HL-60 (cell line): ENCODE measurements at places on chromosomes 5 and 9.

DNA sequence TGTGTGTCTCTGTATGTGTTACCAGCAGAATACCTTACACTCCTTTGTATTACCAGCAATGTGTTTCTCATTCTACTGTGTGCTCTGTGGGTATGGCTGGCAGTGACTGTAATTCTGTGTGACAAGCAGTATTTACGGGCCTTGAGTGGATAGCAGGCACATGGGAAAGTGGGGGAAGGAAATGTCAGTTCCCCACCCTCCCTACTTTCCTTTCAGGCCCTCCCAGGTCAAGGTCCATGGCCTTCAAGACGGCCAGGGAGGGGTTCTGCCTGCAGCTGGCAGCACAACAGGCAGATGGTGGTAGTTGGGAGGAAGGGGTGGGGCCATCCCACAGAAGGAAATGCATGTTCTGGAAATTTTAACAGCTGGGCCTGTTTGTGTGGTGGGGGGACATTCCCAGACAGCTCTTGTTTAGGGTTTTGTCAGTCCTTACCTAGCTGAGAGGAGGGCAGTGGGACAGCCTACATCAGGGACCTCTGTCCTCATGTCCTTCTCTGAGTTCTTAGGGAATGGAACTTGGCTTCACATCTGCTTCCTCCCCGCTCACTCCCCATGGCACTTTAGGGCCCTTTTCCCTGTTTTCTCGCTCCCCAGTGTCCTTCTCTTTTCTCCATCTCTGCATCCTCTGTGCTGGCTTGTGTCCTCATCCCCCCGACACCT lies 14.6 kb upstream of the TNIP1 start:
- DNase-seq, result no peak

DNA sequence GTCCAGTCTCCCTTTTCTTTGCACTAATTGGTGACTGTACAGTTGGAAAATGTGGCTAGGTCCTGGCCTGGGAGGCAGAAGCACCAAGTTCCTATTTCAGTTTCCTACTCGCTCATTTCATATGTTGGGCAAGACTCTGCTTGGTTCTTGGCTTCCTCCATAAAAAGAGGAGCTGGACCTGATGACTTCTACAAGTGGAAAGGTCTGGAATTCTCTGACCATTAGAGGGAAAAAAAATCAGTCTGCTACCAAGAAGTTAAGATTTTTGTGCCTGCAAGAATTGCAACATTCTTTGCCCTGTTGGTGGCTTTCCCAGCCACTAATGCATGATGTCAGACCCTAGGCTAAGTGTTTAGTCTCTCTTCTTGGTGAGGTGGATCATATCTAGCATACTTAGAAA lies 91.5 kb downstream of the WDR41 start:
- no peak for DNase-seq

DNA sequence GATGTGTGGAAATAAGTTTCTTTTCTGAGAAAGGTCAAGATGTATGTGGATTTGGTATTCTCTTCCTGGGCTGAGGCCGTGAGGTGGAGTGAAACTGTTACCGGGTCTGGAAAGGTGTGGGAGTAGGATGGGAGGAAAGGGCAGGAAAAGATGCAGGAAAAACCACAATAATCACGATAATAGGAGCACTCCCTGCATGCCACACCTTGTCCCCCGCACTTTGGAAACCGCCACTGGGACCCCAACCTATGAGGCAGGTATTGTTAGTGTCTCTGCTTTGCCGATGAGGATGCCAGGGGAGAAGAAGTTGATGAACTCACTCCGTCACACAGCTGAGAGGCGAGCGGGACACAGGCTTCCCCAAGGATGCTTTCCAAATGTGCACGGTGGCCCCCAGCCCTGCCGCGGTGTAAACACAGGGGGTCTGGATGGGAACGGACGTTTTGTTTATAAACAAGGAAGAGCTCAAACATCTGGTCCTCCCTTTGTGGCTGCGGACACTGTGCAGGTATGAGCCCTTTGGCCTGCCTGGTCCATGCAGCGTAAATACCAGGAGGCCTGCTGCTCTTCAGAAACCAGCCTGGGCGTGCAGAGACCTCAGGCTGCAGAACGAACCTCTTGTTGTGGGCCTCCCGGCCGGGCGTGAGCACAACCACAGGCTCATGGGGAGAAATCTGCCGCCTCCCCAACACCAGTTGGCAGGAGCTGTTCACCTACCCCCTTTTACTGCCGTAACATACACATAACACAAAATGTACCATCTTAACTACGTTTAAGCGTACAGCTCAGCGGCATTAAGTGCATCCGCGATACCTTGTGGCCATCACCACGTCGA lies 126.7 kb downstream of the COL23A1 start:
- no peak for DNase-seq

GRCh38 chr5:117615226-117615625 lies 1040.6 kb upstream of the SEMA6A start:
- DNase-seq, result no peak

GRCh38 chr9:134686896-134687295 lies 45.3 kb downstream of the COL5A1 start:
- DNase-seq, result no peak

DNA sequence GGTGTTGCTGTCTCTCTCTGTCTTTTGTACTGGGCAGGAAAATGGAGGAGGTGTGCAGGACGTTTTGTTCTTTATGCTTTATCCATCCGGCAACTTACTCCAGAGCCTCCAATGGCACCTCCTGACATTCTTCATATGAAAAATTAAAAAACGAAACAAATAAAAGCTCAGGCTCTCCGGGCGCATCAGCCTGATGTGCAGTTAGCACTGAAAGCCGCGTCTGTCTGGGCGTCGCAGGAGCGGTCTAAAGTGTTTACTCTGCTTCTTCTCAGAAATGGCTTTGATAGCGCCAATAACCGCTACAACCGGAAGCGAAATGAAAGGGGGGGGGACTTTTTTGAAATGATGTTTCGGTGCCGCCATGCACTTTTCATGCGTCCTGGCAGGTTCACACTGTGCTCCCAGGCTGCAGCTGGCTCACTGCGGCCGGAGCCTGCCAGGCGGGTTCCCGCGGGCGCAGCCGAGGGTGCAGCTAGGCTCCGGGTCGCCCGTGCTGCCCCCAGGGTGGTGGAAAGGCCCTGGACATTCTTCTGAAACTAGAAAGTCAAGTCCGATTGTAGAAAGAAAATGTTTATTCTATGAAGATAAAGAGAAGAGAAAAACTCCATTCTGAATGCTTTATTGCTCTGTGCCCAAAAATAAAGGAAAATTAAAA lies 407.7 kb upstream of the IRX1 start:
- DNase-seq, result no peak

DNA sequence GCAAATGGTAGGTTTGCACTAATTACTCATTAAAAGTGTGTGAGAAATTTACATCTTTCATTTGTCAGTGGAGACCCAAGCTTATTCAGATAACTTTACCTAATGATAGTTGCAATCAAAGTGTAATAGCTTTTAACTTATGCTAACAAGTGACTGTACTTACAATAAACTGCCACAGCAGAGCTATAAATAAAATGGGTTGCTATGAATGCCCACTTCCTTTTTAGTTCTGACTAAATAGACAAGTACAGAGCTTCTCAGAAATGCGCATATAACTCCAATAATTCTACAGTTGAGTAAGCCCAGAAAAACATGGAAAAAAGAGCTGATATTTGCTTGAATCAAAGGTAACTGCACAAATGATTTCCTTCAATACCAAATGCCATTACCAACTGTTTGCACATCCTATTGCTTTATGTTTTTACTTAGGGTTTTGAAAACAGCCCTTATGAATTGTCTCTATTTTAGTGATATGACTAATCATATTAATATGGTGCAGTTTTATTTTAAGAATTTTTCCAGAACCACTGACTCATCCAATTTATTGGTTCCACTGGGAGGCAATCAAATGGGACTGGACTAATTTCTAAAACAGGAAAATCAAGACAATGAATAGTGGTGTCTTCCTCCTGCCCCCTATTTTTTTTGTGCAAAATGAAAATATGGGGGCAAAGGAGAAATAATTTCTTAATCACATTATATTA lies 84.1 kb downstream of the PPP2R2B start:
- no peak for DNase-seq

DNA sequence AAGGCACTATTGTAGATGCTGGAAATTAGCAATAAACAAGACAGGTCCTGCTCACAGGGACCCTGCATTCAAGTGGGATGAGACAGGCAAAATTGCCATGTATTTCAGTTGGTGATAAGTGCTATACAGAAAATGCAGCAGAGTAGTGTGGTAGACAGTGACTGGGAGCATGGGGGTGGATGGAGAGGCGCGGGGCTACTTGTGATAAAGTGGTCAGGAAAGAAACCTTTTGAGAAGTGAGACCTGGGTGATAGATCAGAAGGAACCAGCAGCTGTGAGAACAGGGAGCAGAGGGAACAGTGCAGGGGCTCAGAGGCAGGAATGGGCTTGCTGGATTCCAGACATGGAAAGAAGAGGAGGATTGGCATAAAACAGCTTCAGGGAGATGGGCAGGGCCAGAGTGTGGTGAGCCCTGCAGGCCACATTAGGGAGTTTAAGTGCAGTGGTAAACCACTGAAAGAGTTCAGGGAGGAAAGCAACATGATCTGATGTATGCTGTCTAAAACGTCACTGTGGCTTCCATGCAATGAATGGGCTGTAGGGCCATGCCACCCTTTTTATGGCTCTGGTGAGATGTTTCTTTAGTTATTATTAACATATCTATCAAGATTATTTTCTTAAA lies 7.3 kb downstream of the CRHBP start:
- no peak for DNase-seq

DNA sequence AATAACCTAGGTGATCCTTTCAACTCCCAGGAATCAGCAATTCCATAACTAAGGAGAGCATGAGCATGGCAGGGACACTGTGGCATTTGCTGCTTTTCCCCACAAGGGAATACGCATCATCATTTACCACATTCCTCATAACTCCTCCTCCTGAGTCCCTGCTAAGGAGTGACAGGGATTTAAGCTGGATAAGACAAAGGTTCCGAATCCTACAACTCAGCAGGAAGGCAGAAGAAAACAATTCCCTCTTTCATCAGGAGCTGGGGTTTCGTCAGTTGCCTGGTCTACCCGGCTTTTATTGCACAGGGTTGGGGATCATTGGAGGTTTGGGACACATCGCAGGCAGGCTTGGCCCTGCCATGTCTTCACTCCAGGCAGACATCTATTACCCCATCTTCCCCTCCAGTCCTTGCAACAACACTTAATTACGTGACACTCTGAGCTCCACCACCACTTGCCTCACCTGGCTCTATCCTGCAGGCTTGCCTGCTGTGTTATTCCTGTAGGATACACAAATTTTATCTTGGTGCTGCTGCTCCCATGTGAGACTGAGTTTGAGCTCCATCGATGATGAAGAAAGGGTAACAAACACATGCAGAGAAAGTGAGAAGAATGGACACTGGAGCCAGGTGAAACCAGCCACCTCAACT lies 563.0 kb upstream of the KLF4 start:
- DNase-seq, result no peak

DNA sequence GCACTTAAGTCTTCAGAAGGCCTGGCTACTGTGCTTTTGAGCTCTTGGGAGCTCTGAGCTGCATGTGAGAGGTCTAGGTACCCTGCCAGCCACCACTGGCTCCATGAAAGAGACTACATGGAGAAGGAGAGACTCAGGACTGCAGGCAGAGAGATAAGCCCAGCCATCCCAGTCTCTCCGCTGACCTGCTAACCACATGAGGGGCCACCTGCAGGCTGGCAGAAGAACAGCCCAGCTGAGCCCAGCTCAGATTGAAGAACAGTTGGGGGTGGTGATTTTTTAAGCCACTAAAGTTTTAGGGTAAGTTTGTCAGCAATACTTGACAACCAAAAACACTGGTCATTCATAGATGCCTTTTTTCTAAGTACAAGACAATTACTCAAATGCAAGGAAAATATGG lies 205.0 kb upstream of the PRDM9 start:
- DNase-seq, result no peak
